ENCODE measurements at places on chromosomes 7 and 10. TPM values are rescaled to one million over a fixed set of nuclear protein-coding genes. Genes with fewer than 3 reads are reported as not detected.

Gene NPM3
- total RNA-seq, result 54.7 TPM

Gene FKBP6
- total RNA-seq, result not detected

DNA sequence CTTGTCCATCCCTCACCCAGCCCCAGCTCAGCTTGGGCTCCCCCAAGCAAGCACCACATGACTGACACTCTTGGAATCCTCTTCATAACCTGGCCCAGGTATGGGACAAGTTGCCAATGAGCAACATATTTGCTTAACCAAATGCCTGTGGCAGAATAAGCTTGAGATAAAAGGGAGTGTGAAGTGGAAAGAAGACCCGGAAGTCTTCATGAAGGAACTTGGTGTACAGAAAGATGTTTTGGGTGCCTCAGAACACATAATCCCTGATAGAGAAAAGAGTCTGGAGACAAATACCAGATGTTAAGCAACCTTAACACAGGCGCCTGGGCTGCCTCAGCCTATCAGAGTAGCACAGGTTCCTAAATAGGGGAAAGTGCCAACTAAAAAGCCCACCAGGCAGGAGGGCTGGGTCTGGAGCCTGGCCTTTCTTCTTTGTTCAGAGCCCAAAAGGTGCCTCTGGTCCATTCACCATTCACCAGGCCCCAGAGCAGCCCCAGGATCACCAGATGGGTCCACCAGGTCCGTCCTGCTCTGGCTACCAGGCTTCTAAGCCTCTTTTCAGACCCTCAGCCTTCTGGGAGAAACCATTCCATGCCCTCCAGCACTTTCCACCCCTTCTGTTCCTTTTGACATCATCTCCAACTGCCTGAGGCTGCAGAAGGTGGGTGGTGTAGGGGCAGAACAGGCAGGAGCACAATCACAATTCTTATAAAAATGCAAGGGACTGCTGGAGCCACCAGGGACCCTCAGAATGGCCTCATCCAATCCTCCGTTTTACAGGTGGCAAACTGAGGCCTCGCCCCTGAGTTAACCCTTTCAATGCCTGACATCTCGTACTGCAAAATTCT, 22.6 kb downstream of the KCNMA1 start:
- no peak for DNase-seq

DNA sequence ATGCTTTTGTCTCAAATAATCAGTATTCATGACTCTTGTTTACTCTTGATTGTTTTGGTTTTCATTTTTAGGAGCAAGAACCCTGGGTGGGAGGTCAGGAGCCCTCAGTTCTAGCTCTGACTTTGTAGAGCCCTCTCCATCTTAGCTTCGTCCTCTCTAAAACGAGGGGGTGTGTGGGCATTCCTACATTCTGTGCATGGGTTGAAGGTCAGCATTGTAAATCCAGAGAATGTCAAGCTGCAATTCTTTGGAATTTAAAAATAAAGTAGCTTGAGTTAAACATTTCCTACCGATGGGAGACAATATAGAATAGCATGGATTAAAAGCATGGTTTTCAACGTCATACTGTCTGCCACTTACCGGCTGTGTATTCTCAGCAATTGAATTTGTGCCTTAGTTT, 128.3 kb downstream of the PRPF18 start:
- no peak for DNase-seq

GRCh38 chr7:73932364-73932763, 71.4 kb downstream of the TMEM270 start:
- DNase-seq, result no peak

Gene MUC12
- total RNA-seq, result 1.3 TPM

Gene NAT16
- not detected for total RNA-seq

Gene ZEB1
- total RNA-seq, result 76.6 TPM

DNA sequence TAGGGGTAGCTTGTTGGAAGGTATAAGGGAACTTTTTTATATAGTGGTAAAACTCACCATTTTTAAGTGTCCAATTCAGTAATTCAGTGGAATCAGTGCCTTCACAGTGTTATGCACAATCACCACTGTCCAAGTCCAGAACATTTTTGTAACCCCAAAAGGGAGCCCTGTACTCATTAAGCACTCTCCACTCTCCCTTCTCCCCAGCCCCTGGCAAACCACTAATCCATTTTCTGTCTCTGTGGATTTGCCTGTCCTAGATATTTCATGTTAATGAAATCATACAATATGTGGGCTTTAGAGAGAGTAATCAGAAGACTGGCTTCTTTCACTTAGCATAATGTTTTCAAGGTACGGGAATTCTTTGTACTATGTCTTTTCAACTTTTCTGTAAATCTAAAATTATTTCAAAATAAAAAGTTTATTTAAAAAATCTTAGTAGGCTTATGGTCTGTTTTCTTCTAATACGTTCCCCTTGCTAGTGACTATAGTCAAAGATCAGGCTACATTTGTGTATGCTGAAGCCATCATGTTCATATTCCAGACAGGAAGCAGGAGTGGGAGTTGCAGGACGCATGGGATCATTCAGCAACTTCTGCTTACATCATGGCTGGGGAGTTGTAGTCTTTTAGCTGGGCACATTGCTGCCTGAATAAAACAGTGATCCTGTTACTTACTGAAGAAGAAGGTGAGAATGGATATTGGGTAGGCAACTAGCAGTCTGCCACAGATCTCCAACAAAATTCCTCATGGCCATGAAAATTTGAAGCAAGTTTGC, 35.4 kb upstream of the TAX1BP1 start:
- no peak for DNase-seq
